Ovary (tissue), 10 donors: ENCODE measurements at places on chromosomes 4 and X. TPM values are rescaled to one million over a fixed set of nuclear protein-coding genes. Genes with fewer than 3 reads are reported as not detected.

The MND1 gene
- not detected for total RNA-seq

The AKAP4 gene
- not detected for total RNA-seq

The GSPT2 gene
- total RNA-seq, result 4.5 TPM

The ANKRD50 gene
- 14.5 TPM for total RNA-seq

The RHOXF1 gene
- 0.87 TPM for total RNA-seq

The OTUD6A gene
- total RNA-seq, result not detected

The FGFBP1 gene
- total RNA-seq, result not detected

The ATRX gene
- 81.9 TPM for total RNA-seq

The ARL13A gene
- not detected for total RNA-seq
